ENCODE measurements at places on chromosomes 3 and 15. TPM values are rescaled to one million over a fixed set of nuclear protein-coding genes. Genes with fewer than 3 reads are reported as not detected.

The MYL3 gene
- total RNA-seq, result not detected

GRCh38 chr3:142065344-142065743, 84.0 kb downstream of the TFDP2 start:
- no peaks in the 10 kb centered on the region for H3K27me3 ChIP-seq
- H3K36me3 ChIP-seq, result no peaks in the 10 kb centered on the region
- no peak overlapping the region for H3K4me3 ChIP-seq
- H3K27ac ChIP-seq, result no peak overlapping the region
- no peak for DNase-seq

GRCh38 chr15:74399511-74400312, 32.3 kb upstream of the CYP11A1 start:
- H3K27ac ChIP-seq, result peak overlapping the region; percentile 91
- DNase-seq, result peak; percentile 42
- H3K4me3 ChIP-seq, result peak overlapping the region; percentile 43
- peaks cover 5% of the 10 kb centered on the region for H3K36me3 ChIP-seq
- H3K4me1 ChIP-seq, result peaks cover 83% of the 10 kb centered on the region

- H3K4me1 ChIP-seq, result no peaks in the 10 kb centered on the region
- H3K36me3 ChIP-seq, result no peaks in the 10 kb centered on the region
- H3K27me3 ChIP-seq, result no peaks in the 10 kb centered on the region
- no peak overlapping the region for H3K27ac ChIP-seq
- H3K4me3 ChIP-seq, result no peak overlapping the region
These were observed 1132.5 kb downstream of the TUSC7 start for GRCh38 chr3:117842086-117842485.
